ENCODE measurements at places on chromosomes 11 and 22.
A peak's percentile ranks its signal among the peaks of the same experiment; 100 is the strongest.

- no peak for DNase-seq
Observed at GRCh38 chr11:11108026-11108425, 245.0 kb downstream of the CSNK2A3 start.

GRCh38 chr11:130426837-130427341, 1.5 kb downstream of the ADAMTS8 start:
- no peak for DNase-seq

DNA sequence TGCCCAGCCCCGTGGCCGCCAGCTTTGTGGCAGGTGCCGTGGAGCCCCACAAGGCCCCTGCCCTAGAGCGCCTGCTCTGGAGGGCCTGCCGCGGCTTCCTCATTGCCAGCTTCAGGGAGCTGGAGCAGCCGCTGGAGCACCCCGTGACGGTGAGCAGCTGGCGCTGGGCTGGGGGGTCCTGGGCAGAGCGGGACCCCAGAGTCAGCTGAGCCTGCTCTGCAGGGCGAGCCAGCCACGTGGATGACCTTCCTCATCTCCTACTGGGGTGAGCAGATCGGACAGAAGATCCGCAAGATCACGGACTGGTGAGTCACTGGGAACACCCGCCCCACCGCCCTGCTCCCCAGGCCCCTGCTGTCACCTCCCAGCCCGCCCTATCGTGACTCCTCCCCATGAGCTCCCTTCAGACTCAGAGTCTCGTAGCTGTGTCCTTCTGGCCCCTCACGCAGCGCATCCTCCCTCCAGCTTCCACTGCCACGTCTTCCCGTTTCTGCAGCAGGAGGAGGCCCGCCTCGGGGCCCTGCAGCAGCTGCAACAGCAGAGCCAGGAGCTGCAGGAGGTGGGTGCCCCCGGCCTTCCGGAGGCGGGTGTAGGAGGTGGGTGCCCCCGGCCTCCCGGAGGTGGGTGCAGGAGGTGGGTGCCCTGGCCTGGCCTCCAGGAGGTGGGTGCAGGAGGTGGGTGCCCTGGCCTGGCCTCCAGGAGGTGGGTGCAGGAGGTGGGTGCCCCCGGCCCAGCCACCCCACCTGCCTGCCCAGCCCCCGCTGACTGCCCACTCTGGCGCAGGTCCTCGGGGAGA, 4.7 kb downstream of the TCIRG1 start:
- peak; percentile 62 for DNase-seq

DNA sequence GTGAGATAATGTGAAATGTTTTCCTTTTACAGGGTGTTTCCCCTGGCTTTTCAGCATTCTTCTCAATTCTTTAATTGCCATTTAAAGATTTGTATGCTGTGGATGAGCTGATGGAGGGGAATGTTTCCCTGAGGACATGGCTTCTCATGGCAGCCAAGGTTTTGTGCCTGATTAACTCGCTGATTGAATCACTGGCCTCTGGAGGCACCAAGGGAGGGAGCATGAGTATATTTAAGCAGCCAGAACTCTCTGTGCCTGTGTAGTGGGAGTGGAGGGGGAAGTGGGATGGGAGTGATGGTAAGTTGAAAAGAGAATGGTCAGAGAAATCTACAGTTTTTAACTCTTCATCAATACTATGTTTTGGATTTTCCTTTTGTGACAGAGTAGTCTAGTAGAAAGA, 88.7 kb downstream of the STIM1 start:
- DNase-seq: peak; percentile 37

DNA sequence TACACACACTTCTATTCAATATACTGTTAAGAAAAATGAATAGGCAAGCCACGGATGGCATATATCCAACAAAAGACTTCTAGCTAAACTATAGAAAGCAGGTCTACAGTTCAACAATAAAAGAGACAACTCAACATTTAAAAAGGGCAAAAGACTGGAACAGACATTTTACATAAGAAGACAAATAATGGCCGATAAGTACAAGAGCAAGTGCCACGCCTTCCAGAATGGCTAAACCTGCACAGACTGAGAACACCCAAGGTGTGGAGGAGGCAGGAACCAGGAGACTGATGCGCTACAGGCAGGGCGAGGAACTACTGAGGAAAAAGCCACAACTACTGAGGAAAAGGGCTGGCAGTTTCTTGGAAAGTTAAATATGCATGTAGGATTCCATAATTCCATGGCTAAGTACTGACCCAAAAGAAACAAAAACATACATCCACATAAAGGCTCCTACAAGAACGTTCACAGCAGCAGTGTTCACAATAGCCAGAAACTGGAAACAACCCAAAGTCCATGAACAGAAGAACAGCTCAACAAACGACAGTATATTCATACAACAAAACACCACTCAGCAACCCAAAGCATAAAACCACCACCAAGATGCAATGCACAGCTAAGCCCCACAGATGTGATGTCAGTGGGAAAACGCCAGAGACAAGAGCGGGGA, 9.6 kb upstream of the MOB2 start:
- DNase-seq: no peak

GRCh38 chr11:46235777-46236688, 41.4 kb upstream of the CREB3L1 start:
- DNase-seq: no peak

DNA sequence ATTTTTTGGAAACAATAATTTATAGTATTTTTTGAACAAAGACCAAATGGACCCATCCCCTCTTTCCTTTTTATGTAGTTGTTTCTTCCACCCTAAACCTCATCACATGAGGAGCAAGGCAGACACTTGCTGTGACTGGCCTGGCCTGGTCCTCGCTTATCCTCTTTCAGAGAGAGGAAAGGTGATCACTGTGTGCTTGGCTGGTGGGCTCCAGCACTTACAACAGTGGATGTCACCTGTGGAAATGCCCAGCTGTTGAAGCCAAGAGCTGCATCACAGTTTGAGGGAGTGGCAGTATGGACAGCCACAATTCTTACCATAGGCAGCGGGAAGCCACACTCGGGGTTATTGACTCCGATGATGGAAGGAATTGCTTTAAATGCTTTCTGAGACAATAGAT, 185.7 kb downstream of the BCR start:
- no peak for DNase-seq

Data from uterus (tissue), 4 donors.